IMR-90 (cell line): ENCODE measurements at places on chromosomes 2 and 18. TPM values are rescaled to one million over a fixed set of nuclear protein-coding genes. Genes with fewer than 3 reads are reported as not detected.
A peak's percentile ranks its signal among the peaks of the same experiment; 100 is the strongest.

DNA sequence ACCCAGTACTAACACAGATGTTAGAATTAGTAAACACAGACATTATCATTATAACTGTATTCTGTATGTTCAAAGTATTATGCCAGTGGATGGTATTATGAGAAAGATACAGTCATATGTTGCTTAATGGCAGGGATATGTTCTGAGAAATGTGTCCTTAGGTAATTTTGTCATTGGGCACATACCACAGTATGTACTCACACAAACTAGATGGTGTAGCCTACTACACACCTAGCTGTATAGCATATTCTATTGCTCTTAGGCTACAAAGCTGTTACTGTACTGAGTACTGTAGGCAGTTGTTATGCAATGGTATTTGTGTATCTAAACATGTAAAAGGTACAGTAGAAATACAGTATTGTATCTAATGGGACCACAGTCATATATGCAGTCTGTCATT lies 53.8 kb downstream of the GTF3C3 start:
- H3K27me3 ChIP-seq, result no peaks in the 10 kb centered on the region
- DNase-seq, result no peak
- H3K36me3 ChIP-seq, result no peaks in the 10 kb centered on the region
- no peak overlapping the region for H3K27ac ChIP-seq
- no peak overlapping the region for H3K4me3 ChIP-seq

DNA sequence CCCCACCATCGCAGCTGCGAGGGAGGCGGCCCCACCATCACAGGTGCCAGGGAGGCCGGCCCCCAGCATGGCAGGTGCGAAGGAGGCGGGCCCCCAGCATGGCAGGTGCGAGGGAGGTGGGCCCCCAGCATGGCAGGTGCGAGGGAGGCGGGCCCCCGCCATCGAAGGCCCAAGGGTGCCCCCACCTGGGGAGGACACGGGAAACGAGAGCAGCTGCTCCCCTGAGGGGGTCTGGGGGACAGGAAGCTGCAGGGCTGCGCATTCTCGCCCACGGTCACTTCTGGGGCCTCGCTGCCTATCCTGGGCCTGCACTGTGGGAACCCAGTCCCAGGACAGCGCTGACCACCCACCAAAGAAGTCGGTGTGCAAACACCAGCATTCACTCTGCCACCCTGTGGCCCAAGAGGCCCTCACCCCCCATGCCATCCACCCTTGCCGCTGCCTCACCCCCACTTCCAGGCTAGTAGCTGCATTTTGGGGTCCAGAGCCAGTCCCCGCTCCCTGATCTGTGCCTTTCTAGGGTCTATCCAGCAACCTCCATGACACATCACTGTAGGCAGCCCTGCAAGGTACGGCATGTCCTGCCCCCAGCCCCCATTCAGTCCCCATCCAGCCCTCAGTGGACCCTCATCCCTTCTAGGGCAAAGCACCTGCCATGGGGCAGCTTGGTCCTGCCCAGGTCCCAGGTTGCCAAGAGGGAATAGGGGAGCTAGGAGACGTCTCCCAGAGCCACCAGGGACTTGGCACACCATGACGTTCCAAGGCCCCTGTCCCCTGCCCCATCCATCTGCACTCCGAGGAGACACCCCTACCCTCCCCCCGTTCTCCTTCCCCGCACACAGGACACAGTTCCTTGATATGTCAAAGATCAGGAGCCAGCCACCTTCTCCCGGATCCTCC lies 24.0 kb upstream of the GPC1 start:
- no peak for DNase-seq
- no peak overlapping the region for H3K27ac ChIP-seq

DNA sequence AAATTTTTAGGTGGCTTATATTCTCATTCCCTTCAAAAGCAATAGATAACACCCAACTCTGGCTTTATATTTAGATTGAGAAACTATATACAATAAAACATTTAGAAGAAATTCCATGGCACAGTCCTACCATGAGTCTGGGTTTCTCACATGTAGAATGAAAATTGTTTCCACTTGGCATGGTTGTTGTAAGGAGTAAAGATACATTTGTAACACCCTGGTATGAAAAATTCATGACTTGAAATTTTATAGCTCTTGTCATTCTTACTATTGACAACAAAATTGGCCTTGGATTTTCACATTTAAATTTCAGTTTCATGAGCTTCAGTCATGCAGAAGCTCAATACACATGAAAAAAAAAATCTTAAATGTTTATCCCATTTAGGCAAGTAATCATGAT lies 92.5 kb upstream of the CBLN2 start:
- H3K27me3 ChIP-seq, result no peaks in the 10 kb centered on the region
- no peak overlapping the region for H3K4me3 ChIP-seq
- H3K27ac ChIP-seq, result no peak overlapping the region
- no peak for DNase-seq

DNA sequence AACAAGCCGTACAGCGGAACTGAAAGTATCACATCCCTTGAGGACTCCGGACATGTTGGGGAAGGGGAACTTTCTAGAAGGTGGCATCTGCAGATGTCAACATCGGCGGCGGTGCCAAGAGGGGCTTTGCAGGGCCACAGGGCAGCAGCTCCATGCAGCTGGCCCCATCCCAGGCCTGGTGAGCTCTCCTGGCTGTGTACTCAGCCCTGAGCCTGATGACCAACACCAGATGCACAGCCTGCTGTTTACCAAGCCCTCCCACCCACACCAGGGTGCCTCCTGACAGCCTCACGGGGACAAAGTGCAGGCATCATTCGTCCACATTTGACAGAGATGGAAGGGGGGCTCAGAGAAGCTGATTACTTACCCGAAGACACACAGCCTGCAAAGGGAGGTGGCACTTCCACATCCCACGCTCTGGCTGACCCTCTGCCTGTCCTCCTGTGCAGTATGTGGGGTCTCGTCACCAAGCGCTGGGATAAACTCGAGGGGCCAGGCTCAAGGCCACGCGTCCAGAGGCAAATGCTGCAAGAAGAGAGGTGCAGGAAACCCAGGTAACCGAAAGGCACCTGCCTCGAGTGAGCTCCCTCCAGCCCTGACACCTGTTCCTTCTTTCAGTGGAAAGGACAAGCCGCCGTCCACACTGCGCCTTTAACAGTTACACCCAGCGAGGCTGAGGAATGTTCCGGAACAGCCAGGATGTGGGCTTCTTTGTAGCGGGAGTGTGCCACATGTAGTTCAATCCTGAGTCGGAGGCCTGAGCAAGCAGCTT lies 69.0 kb upstream of the ASAP2 start:
- H3K36me3 ChIP-seq, result no peaks in the 10 kb centered on the region
- no peak overlapping the region for H3K27ac ChIP-seq
- no peaks in the 10 kb centered on the region for H3K27me3 ChIP-seq
- no peak for DNase-seq
- no peak overlapping the region for H3K4me3 ChIP-seq
- H3K4me1 ChIP-seq, result peaks cover 6% of the 10 kb centered on the region

GRCh38 chr2:19752500-19752899 lies 149.3 kb downstream of the TTC32 start:
- no peaks in the 10 kb centered on the region for H3K27me3 ChIP-seq
- DNase-seq, result peak; percentile 25
- H3K27ac ChIP-seq, result no peak overlapping the region
- no peak overlapping the region for H3K4me3 ChIP-seq
- no peaks in the 10 kb centered on the region for H3K36me3 ChIP-seq
- peaks cover 4% of the 10 kb centered on the region for H3K4me1 ChIP-seq

DNA sequence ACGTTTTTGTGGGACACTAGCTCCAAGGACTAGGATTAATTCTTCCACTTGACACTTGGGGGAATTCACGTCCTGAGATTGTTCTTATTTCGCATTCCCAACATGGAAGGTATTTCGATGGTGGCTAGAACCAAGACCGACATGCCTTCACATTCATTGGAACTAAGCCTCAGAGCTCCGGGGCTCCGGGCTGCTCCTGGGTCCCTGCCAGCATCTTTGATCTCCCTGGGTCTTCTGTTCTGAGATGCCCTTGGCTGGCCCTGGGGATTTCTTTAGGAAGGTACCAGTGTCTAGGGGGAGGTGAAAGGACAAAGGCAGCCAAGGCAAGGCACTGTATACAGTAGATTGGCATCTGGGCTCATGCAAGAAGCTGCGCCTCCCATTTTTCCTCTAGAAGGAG lies 76.8 kb downstream of the DYSF start:
- H3K27me3 ChIP-seq, result peaks cover 27% of the 10 kb centered on the region
- no peak overlapping the region for H3K4me3 ChIP-seq
- H3K36me3 ChIP-seq, result no peaks in the 10 kb centered on the region
- no peak overlapping the region for H3K27ac ChIP-seq
- H3K4me1 ChIP-seq, result no peaks in the 10 kb centered on the region
- no peak for DNase-seq

Gene IGFBP2
- total RNA-seq, result 33.5 and 36.7 TPM in 2 replicates

Gene ASB1
- total RNA-seq, result 21.4 and 23.5 TPM in 2 replicates

- no peak overlapping the region for H3K27ac ChIP-seq
- no peaks in the 10 kb centered on the region for H3K36me3 ChIP-seq
- H3K4me1 ChIP-seq, result no peaks in the 10 kb centered on the region; the same call in 1 of the 2 replicates
- no peak overlapping the region for H3K4me3 ChIP-seq
- peaks cover 2% of the 10 kb centered on the region; the same call in 1 of the 2 replicates for H3K27me3 ChIP-seq
These were observed 39.1 kb upstream of the FAM124B start for GRCh38 chr2:224440988-224441387.
